Activated T-helper 1 cell treated with anti-CD3 and anti-CD28 coated beads, Interleukin-12 subunit alpha, Interleukin-12 subunit beta, Interleukin-2, Interleukin-4 antibody, amounts not matched to agents 30 ng/mL and 10 ng/mL and 1 ng/mL, durations not matched to agents 14 hours and 24 hours and 36 hours (primary cell): ENCODE measurements at places on chromosomes 2 and 18. TPM values are rescaled to one million over a fixed set of nuclear protein-coding genes. Genes with fewer than 3 reads are reported as not detected.

The LYPD6B gene
- total RNA-seq, result not detected in 2 replicates

DNA sequence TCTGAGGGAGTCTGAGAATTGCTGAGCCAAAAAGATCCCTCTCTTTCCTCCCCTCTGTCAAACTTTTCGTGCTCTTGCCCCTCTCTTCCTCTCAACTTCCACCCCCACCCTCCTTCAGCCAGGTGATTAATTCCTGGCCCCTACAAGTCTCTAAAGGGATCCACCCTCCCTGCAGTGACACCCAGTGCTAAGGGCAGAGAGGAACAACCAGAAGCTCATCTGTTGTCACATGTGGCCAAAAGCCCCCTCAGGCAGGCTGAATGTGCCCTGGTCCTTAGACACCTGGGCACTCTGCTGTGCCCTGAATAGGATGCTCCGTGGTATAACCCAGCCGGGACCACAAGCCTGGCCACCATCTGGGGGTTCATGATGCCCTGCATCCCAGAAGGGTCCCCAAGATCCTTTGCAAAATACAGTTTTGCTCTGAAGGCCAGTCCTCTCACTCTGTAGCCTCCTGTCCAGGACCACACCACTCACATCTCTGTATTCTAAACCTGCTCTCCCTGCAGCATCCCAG is 234.4 kb downstream of the BCL11A start:
- no peaks in the 10 kb centered on the region for H3K36me3 ChIP-seq
- DNase-seq, result no peak
- no peak overlapping the region for H3K27ac ChIP-seq
- H3K4me1 ChIP-seq, result peaks cover 8% of the 10 kb centered on the region
- no peak overlapping the region for H3K4me3 ChIP-seq

DNA sequence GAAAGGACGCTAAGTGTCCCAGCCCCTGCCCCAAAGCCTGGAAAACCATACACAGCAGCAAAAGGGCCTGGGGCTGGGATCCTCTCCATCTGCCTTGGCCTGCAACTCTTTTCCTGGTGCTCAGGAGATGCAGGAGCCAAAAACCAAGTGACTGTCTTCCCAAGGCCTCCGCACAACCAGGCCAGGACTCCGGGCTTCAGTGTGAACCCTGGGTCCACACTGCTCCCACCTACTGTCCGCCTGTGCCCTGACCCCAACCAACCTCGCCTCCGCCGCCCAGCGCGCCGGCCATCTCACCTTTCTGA is 1.1 kb downstream of the FEV start:
- H3K4me3 ChIP-seq, result no peak overlapping the region
- DNase-seq, result no peak
- H3K36me3 ChIP-seq, result no peaks in the 10 kb centered on the region
- peaks cover 6% of the 10 kb centered on the region for H3K4me1 ChIP-seq
- H3K27ac ChIP-seq, result no peak overlapping the region
- H3K27me3 ChIP-seq, result peaks cover 73% of the 10 kb centered on the region

The ACYP2 gene
- 5.2 and 5.9 TPM in 2 replicates for total RNA-seq

- H3K36me3 ChIP-seq, result peaks cover 15% of the 10 kb centered on the region
- H3K27me3 ChIP-seq, result peaks cover 17% of the 10 kb centered on the region
- peak; percentile 51 for DNase-seq
- peak overlapping the region; percentile 93 for H3K4me3 ChIP-seq
Measured at GRCh38 chr2:86623043-86623493, 597 bp downstream of the RNF103 start.

- H3K27ac ChIP-seq, result no peak overlapping the region
- DNase-seq, result no peak
- no peaks in the 10 kb centered on the region for H3K27me3 ChIP-seq
- H3K36me3 ChIP-seq, result no peaks in the 10 kb centered on the region
Measured at GRCh38 chr2:137706786-137707613, 257.3 kb upstream of the HNMT start.

DNA sequence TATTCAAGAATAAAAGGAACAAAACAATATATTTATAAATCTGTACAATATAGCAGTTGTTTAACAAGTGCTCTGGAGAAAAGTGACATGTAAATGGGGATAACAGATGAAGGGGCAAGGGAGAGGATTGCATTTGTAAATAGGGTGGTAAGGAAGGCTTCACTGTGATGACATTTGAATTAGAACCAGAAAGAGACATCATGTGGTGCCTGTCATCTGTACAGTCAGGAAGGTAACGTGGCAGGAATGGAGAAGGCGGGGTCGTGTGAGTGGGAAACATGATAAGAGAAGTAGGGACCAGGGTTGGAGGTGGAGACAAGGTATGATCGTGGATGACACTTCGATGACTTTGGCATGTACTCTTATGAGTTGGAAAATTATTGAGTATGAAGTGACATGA is 1393.6 kb upstream of the NXPH2 start:
- no peak overlapping the region for H3K27ac ChIP-seq
- H3K27me3 ChIP-seq, result no peaks in the 10 kb centered on the region
- no peaks in the 10 kb centered on the region for H3K36me3 ChIP-seq

DNA sequence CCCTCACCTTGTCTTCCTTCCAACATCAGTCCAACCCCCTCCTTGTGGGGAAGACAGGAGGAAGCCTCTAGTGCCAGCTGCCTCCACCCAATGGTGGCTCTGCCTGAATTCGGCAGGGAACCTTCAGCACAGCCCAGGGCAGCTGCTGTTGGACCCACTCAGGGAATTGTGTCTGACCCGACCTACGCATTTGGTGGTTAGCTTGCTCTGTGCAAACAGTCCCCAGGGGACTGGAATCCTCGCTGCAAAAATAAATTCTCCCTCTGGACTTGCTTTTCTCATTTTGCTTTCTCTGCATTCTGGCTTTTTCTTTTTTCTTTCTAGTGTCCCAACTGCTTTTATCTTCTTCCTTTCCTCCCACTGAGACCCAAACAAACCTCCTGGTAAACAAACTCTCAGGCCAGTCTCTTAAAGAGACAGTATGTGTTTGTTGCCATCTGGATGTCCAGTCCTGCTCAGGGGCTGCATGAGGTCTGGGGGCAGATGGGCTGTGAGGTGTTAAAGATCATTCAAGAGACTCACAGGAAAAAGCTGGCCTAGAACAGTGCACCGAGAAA is 137.7 kb upstream of the HAAO start:
- H3K4me1 ChIP-seq, result no peaks in the 10 kb centered on the region
- DNase-seq, result no peak
- H3K4me3 ChIP-seq, result no peak overlapping the region
- H3K27me3 ChIP-seq, result no peaks in the 10 kb centered on the region

DNA sequence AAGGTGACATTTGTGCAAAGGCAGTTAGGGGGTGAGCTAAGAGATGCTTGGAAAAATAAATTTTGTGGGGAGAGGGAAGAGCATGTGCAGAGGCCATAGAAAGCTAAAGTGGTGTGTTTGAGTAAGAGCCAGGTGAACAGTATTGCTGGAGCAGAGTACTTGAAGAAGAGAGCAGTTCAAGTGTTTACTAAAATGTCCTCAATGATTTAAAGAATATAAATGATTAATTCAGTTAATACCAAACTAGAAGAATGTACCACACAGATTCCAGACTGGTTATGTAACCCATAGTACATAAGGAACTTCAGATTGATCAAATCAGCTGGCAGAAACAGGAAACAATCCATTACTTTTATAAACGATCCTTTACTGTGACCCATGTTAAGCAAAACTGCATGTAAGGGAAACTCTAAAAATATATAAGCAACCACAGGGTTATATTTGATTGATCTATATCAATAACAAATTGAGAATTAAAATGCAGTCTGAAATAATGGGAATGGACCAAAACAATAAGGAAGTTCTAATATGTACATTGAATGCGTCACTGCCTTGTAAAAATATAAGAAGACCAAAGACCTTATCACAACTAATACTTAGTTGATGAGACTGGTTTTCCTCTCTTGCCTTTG is 76.9 kb downstream of the LDAH start:
- H3K4me1 ChIP-seq, result no peaks in the 10 kb centered on the region
- no peak overlapping the region for H3K27ac ChIP-seq
- H3K4me3 ChIP-seq, result no peak overlapping the region
- no peaks in the 10 kb centered on the region for H3K27me3 ChIP-seq
- no peaks in the 10 kb centered on the region for H3K36me3 ChIP-seq

The ATAD2B gene
- total RNA-seq, result 25.9 and 27.8 TPM in 2 replicates

The COBLL1 gene
- not detected in 2 replicates for total RNA-seq

DNA sequence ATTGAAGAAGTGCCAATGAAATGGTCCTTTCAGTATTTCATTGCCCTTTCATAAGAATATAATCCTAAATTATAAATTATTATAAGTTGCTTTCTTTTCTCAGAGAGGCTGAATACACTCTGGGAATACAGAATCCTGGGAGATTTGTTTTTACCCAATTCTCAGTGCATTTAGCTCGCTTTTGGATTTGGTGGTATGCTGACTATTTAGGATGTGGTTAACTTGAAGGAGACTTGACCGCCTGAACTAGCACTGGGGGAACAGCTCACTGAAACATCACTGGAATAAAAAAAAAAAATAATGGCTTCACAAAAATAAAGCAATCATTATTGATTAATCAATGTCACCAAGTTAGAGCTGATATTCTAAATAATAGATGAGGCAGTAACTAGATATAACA is 10.2 kb downstream of the TNFAIP6 start:
- H3K36me3 ChIP-seq, result no peaks in the 10 kb centered on the region
- no peak for DNase-seq
- no peaks in the 10 kb centered on the region for H3K4me1 ChIP-seq
- no peak overlapping the region for H3K27ac ChIP-seq

DNA sequence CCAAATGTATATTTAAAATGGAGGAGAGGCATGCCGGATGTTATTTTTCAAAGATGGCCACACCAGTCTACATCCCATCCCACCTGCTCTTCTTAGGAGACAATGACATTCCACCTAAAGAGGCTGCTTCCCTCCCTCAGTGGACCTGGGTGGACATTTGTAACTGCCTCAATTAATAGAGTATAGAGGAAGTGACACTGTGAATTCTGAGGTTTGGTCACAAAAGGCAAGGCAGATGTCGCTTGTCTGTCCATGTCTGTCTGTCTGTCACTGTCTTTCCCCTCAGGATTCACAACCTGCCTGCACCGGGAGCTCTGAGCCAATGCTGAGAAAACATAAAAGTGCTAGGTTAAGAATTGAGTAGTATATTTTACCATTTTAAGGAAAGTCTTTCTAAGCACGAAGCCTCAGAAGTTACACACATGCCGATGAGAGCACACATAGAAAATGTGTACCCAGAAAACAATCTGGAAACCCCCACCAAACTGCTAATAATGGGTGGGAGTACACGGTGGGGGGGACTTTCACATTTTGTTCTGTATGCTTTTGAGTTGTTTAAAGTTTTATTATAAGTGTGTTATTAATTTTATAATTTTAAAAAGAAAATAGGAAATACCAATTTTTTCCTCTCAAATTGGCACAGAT is 21.0 kb downstream of the MIB1 start:
- H3K27me3 ChIP-seq, result no peaks in the 10 kb centered on the region
- H3K27ac ChIP-seq, result no peak overlapping the region
- no peak overlapping the region for H3K4me3 ChIP-seq
- H3K36me3 ChIP-seq, result peaks cover 12% of the 10 kb centered on the region

- H3K4me1 ChIP-seq, result no peaks in the 10 kb centered on the region
- no peaks in the 10 kb centered on the region for H3K36me3 ChIP-seq
- no peak overlapping the region for H3K27ac ChIP-seq
- H3K27me3 ChIP-seq, result peaks cover 12% of the 10 kb centered on the region
Measured at GRCh38 chr2:240437861-240438809, 2.7 kb downstream of the GPC1 start.

GRCh38 chr2:102630458-102630857 is 11.1 kb downstream of the SLC9A2 start:
- H3K4me1 ChIP-seq, result peaks cover 4% of the 10 kb centered on the region
- H3K36me3 ChIP-seq, result no peaks in the 10 kb centered on the region
- H3K27me3 ChIP-seq, result peaks cover 25% of the 10 kb centered on the region
- H3K27ac ChIP-seq, result no peak overlapping the region
- no peak for DNase-seq
- no peak overlapping the region for H3K4me3 ChIP-seq

GRCh38 chr2:14804902-14805301 is 172.4 kb downstream of the LRATD1 start:
- H3K27me3 ChIP-seq, result no peaks in the 10 kb centered on the region
- H3K27ac ChIP-seq, result no peak overlapping the region
- no peaks in the 10 kb centered on the region for H3K36me3 ChIP-seq
- DNase-seq, result no peak
- H3K4me3 ChIP-seq, result no peak overlapping the region

GRCh38 chr2:47013383-47013782 is 97.8 kb upstream of the MCFD2 start:
- H3K27ac ChIP-seq, result no peak overlapping the region
- peaks cover 36% of the 10 kb centered on the region for H3K36me3 ChIP-seq
- H3K27me3 ChIP-seq, result no peaks in the 10 kb centered on the region

GRCh38 chr2:241768251-241768711 is 8.3 kb upstream of the GAL3ST2 start:
- H3K4me1 ChIP-seq, result peaks cover 9% of the 10 kb centered on the region
- H3K27me3 ChIP-seq, result no peaks in the 10 kb centered on the region
- no peak overlapping the region for H3K4me3 ChIP-seq

DNA sequence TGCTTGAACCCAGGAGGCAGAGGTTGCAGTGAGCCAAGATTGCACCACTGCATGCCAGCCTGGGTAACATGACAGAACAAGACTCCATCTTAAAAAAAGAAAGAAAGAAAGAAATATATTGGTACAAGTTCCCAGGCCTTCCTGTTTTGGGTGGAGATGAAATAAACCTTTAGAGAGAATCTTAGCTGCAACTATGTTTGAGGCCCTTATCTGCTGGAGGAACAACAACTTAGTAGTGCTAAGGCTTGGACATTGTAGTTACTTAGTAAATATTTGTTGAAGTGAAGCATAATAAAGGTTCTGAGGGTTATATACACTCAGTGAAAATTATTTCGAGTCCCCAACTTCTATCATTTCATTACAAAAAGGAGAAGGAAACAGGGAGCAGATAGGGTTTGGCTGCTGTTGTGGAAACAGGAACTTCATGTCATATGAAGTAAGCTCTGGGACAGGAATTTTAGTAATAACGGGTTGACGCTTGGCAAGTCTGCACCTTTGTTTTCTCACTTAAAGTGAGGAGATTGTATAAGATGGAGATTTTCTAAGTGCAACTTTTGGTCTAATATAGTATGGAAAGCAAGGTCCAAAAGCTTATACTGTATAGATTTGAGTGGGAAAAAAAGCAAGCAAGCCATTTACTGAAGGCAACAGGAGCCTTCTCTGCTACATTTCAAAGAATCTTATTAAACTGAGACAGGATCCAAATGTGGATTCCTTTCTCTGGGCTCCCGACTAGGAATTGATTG is 40.0 kb upstream of the AGPS start:
- H3K4me3 ChIP-seq, result no peak overlapping the region
- H3K36me3 ChIP-seq, result peaks cover 2% of the 10 kb centered on the region
- no peak overlapping the region for H3K27ac ChIP-seq
- no peaks in the 10 kb centered on the region for H3K4me1 ChIP-seq

GRCh38 chr2:65193446-65193845 is 34.2 kb upstream of the ACTR2 start:
- no peaks in the 10 kb centered on the region for H3K4me1 ChIP-seq
- H3K27ac ChIP-seq, result no peak overlapping the region
- peaks cover 32% of the 10 kb centered on the region for H3K27me3 ChIP-seq
- no peaks in the 10 kb centered on the region for H3K36me3 ChIP-seq

The CRYGD gene
- total RNA-seq, result not detected in 2 replicates
